Pancreas (tissue), 10 donors: ENCODE measurements at places on chromosomes 7 and 10.

GRCh38 chr10:16966991-16967865 is 150.0 kb upstream of the RSU1 start:
- no peak for DNase-seq

- no peak for DNase-seq
Observed at GRCh38 chr7:35037211-35037525, at the start of gene DPY19L1. DPY19L1 (minus strand) TSS chr7:35037485; CDS start chr7:35037394, 91 bp downstream.

DNA sequence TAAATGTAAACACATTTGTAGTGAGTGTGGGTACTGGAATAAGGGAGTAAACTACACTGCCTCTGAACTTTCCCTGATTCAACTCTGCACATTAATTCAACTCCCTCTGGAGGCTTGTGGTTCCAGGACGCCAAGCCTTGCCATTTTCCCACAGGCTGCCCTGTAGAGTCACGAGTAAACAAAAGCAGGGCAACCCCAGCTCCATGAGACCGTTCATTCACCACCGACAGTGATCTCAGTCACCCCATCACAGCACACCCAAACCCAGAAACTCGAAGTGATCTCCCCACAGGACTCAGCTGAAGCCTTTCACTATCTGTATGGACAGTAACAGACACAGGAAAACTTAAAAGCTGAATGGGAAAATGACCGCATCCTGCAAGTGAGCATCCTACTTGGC is 218.8 kb upstream of the FRMD4A start:
- no peak for DNase-seq

GRCh38 chr7:130529417-130529816 is 37.5 kb downstream of the MEST start:
- DNase-seq = no peak

GRCh38 chr7:102291056-102291915 is 4.6 kb downstream of the SH2B2 start:
- no peak for DNase-seq

DNA sequence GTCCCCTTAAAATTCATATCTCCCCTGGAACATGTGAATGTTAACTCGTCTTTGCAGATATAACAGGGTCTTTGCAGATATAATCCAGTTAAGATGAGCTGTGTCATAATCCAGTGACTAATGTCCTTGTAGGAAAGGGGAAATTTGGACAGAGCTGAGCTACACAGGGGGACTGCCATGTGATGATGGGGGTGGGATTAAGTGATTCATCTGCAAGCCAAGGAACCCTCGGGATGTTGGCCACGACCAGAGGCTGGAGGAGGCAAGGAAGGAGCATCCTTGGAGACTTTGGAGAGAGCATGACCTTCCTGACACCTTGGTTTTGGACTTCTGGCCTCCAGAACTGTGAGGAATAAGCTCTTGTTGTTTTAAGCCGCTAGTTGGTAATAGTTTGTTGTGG is 153.9 kb upstream of the PCBD1 start:
- no peak for DNase-seq
